ENCODE measurements at places on chromosomes 2 and 18.

- no peak for DNase-seq
These were observed 38.6 kb upstream of the IHH start for GRCh38 chr2:219099329-219099728.

GRCh38 chr2:19035238-19035637, 323.2 kb downstream of the OSR1 start:
- no peak for DNase-seq

GRCh38 chr2:239303711-239304532, 96.9 kb downstream of the HDAC4 start:
- DNase-seq = no peak

DNA sequence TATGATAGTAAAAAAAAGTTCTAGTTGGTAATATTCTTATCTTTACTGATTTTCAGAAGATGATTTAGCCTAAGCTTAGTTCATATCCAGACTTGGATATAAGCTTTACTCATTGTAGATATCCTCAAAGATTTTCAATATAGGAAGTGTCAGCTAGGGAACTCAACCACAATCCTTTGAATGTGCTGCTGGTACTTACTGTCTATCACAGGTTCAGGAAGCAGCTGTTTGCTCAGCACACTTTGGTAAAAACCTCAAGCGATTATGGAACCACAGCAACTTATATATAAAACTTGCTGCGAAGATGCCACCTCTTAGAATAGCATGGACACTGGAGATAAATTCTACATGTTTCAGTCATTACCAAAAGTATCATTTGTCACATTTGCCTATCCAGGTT, 60.1 kb upstream of the TNFRSF11A start:
- DNase-seq = no peak

DNA sequence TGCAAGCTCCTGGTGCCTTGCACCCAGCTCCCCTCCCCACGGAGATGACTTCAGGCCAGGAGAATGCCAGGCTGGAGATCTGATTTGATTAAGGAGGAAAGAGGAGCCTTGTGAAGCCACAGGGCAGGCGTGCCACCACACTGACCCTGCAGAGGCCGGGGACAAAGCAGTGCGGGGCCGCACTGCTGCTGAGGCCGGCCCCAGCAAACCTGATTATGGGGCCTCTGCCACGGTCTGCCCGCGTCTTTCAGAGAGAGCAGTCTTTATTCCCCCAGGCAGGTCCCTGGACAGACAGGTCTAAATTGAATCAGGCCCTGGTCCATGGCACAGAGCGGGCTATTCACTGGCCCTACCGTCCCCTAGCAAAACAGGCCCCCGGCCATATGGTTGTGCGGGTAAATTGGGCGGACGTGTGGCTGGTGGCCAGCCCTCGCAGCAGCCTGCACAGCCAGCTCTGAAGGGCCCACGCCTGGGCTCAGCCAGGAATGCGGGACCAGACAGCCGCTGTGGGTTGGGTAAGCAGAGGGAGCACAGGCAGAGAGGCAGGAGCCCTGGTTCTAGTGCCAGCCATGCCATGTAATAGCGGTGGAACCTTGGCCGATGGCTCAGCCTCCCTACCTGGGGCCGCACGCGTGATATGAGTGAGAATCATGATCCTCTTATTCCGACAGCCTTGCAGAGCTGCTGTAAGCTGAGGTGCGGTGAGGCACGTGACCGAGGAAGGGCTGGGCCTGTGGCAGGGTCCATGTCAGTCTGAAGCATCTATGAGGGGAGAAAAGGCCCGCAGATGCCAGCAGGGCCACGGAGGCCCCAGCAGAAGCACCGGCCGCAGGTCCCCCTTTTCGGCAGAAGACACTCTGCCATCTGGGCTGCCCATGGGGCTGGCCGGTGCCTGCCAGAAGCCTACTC, 97.3 kb upstream of the MYCN start:
- no peak for DNase-seq

- no peak for DNase-seq
These were observed 150.1 kb downstream of the TNS1 start for GRCh38 chr2:217852555-217853211.

DNA sequence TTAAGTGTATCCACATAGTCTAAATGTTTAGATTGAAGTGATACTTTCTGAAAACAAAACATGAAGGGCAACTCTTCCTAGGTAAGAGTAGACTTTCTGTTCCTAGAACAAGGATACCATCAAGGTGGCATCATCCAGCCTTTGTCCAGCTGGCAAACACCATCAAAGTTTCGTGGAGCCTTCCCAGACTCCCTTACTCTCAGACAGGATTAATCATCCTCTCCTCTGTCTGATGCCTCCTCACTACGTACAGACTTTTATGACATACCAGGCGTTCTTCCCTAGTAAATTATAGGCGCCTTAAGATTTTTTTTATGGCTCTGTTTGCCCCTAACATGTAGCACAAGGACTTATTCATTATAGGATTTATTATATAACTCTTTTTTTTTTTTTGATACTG, 29.4 kb upstream of the ASNSD1 start:
- DNase-seq = no peak

DNA sequence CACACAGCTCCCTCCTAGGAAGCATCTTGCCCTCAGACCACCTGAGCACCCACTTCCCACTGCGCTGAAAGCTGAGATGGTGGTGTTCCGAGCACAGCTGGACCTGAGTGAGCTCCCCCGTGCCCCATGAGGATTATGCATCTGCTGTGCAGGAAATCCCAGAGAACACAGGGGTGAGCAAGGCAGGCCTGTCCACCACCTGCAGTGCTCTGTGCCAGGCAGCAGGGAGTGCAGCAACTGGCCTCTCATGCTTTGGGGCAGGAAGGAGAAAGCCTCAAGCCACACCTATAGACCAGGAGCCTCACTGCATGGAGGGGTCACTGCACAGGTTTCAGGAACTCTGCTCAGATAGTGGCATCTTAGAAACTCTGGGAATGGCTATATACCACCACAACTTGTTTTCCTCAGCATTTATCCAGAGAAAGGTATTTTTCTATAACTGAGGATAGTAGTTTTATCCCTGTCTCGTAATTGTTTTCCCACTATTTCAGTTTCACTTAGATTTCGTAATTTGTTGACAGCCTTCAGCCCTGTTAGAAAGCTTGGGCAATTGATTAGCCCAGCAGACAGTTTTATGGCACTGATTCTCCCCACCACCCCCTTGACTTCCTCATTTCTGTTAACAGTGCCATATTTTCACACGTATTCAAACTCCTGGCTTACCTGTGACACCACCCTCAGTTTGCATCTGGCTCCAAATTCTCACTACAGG, 144.3 kb upstream of the DAPL1 start:
- no peak for DNase-seq

DNA sequence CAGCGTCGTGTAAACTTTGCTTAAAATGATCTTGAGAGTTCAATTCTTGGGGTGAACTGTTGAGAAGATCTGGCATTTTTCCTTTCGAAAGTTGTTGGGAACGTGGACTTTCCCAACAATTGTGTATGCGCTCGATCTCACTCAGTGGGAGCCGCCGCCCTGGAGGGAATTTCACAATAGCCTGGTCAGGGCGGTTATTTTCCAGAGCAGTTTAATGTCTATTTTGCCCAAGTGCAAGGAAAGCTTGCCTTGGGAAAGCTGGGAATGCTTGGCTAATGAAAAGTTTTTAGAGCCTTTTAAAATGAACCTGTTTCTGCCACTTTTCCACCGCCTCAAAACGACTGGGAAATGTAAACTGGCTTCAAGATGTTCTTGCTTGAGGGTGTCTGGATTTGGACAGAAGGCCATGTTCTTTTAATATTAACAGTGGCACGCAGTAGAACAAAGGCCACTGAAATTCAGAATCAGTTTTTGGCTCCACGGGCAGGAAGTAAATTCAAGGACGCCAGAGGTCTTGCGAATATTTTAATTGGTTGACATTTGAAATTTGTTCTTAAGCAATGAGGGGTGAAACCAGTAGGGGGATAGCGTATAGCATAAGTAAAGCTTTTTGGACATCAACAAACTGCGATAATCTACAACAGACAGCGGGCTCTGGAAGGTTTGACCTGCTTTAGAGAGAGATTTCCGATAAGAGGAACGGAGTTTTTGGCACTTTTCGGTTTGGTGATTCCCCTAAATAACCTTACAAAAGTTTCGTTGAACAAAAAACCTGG, 1.2 kb downstream of the CFLAR start:
- DNase-seq = peak; percentile 36

Measured in NCI-H345 (cell line).